ENCODE measurements at places on chromosomes 2 and 18.

GRCh38 chr18:3453540-3454364, 3.8 kb downstream of the TGIF1 start:
- DNase-seq = peak; percentile 76

GRCh38 chr18:74513149-74513882, 17.2 kb downstream of the CNDP2 start:
- DNase-seq = no peak

- DNase-seq = no peak
Measured at GRCh38 chr2:56713161-56713676, 529.4 kb downstream of the CCDC85A start.

DNA sequence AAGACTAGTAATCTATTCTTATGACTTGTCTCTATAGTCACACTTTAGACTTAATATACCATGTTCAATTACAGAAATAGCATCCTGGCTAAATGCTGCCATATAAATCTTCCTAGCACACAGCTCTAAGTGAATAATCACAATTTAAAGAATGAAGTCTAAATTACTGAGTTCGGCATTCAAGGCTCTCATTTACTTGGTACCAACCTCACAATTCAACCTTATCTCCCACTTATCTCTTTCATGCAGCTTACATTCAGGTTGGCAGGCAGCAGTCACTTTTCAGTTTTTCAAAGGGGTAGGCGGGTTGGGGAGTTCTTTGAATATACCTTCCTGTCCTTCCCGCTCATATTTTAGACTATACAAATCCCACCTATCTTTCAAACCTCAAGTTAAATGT, 1.5 kb downstream of the MMADHC start:
- DNase-seq = no peak

All from A549 (cell line).